Fibroblast of upper back skin (primary cell): ENCODE measurements at places on chromosomes 2 and 18.

- no peak for DNase-seq
Measured at GRCh38 chr2:240201866-240202265, 61.4 kb upstream of the OTOS start.

DNA sequence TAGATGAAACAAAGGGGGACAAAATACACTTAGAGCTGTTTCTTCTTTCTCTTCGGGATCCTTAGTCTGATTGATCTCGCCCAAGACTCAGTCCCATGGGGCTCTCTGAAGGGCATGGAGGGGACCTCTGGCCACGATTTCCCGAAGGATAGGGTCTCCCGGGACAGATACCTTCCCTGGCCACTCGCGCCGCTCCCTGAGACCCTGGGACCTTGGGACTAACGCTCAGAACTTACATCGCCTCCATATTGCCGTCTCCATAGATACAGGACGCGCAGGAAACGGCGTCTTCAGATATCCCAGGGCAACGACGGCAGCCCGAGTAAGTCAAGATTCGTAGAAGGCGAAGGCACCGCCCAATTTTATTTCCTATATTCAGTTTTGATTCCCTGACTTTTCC is at the start of gene CFAP65:
Gene CFAP65 (minus strand): TSS at position 265 of the 400 bp plus-strand sequence. CDS start 2,468 bp downstream, outside the sequence.
- DNase-seq = peak; percentile 51

GRCh38 chr2:110744429-110744828 is 12.1 kb downstream of the ACOXL start:
- no peak for DNase-seq

DNA sequence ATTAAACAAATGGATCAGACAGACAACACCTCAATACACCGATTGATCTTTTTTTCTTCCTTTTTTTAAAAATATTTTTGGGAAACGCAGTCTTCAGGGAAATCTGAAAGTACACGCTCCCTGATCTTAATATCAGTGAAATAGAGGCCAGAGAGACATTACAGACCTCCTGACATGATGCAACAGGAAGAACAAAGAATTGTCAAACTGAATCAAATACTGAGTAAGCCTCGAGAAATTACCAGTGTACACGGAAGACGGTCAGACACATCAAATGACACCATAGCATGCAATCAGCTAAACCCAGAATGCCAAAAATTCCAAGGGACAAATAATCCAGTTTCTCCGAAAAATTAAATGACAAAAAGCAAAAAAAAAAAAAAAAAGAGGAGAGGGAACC is 80.2 kb upstream of the NFU1 start:
- DNase-seq = peak; percentile 49

GRCh38 chr2:105873721-105874120 is 129.0 kb downstream of the NCK2 start:
- DNase-seq = peak; percentile 69

DNA sequence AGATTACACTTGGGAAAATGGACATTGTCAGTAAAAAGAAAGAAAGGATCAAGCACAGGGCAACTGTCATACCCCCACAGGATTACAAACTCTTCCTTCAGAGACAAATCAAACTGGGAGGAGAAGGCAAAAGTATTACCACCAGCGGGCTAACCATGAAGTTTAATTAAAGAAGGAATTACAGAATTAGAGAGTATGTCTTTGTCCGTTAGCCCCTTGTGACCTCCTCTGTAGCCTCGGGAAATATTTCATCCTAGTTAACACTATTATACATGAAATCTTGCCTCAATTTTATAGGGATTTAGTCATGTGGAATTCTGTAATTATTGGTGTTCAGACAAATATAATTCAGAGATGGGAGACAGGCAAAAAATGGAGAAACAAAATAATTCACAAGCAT is 60.7 kb downstream of the PAX3 start:
- DNase-seq = no peak

- DNase-seq = no peak
Measured at GRCh38 chr2:81513328-81513727, 1208.8 kb upstream of the LRRTM1 start.

DNA sequence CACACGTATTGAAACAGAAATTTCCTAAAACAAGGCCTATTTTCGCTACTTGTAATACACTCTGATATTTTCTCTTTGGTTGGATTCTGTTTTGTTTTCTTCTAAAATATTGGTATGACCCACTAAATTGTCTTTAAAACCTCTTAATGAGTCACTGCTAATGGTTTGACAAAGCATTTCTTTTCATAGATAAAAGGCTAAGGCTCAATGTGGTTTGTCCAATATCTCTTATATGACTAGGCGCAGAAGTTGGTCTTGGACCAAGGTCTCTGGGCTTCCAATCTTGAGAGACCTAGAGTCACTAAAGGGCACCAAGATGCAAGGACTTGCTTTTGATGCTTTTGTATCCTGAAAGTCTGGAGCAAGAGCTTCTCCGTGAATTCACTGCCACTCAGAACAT is 498.2 kb upstream of the TCF4 start:
- DNase-seq = peak; percentile 36

- peak; percentile 13 for DNase-seq
Measured at GRCh38 chr2:146874260-146874658, 970.6 kb upstream of the ACVR2A start.

DNA sequence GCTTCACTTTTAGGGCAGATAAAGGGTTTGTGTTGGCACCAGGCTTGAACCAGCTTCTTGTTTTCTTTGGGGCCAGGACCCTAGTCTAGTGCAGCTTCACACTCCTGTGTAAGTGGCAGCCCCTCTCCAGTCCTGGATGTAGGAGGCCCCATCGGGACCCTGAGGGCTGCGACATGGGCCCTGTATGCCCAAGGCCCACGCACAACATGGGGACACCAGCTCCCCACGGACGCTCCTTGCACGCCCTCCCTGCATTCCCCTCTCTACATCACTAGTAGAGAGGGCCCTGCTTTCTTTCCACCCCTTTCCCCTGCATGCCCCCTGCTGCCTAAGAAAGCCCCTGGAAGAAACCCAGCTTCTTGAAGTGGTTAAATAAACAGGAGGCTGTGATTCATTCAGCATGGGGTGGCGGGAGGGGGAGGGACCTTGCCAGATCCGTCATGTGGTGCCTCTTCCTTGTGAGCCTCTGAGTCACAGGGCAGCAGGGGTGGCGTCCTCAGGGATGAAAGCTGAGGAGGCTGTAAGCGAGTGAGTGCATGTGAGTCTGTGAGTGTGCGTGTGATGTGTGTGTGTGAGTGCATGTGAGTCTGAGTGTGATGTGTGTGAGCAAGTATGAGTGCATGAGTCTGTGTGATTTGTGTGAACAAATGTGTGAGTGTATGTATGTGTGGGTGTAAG is 42.5 kb downstream of the COPS8 start:
- DNase-seq = peak; percentile 99

- DNase-seq = no peak
Measured at GRCh38 chr18:41928581-41928980, 26.5 kb upstream of the PIK3C3 start.

- peak; percentile 11 for DNase-seq
Measured at GRCh38 chr2:204065566-204065965, 129.0 kb downstream of the ICOS start.

GRCh38 chr2:160974803-160975202 is 185.4 kb upstream of the TANK start:
- DNase-seq = no peak

GRCh38 chr2:26276484-26277227 is 31.9 kb downstream of the HADHB start:
- DNase-seq = no peak

DNA sequence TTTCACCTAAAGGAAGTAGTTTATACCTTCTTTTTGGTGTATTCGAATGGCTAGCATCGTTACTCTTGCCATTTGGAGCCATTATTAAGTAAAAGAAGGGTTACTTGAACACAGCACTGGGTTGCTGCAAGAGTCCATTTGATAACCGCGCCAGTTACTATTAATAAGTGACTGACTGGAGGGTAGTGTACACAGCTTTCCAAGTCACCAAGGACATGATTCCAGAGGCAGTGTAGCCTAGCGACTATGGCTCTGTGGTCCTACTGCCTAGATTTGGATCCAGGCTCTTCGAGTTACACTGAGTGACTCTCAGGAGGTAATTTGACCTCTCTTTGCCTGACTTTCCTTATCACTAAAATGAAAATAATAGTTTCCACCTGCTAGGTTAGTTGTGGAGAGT is 206.8 kb downstream of the MEIS1 start:
- DNase-seq = no peak

DNA sequence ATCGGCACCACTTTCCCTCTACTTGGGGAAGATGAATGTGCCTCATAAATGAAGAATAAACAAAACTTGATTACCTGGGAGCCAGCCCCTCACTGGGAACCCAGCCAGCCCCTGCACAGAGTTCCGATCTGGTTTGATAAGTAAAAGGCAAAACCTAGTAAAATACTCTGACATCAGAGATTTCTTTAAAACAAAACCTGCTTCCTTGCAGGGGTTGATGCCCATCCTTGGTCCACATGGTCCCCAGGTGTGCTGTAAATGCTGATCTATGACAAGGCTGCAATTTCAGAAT is 218.8 kb upstream of the APCDD1 start:
- DNase-seq = no peak

DNA sequence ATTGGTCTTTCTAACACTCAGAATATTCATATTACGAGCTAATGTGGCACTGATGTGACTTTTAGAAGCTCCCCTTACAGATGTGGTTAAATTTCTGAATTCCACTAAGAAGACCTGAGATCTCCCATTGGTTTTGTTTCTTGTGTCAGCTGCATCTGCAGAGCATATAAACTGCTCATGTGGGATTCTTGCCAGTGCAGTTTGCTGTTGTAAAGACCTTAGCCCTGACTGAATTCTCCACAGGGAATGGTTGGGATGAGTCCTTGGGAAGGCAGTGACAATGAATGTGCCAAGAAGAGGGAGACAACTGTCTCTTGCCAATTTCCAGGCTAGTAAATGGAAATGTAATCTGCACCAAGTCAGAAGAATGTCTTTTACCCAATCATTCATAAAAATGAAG is 94.1 kb downstream of the PTPRM start:
- DNase-seq = no peak

GRCh38 chr2:189232759-189233406 is 53.3 kb upstream of the COL5A2 start:
- DNase-seq = no peak

DNA sequence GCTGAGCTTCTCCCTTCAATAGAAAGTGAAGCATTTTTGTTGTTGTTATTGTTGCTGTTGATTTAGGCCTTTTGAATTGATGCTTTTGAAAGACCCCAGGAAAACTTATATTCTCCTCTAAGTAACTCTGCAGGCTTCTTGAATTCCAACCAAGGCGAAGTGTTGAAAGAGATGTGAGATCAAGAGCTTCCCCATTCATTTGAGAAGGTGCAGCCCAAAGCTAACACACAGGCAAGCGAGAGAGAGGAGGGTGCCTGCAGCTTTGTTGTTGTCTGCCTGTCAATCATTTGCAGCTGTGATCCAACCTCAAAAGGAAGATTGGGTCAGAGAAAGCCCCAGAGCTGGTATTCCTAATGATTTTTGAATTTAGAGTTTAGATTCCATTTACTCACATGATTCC is 963.6 kb upstream of the CNTNAP5 start:
- DNase-seq = no peak
